Esophagus muscularis mucosa (tissue), 4 donors: ENCODE measurements at places on chromosomes 4 and X.

- DNase-seq, result no peak
Observed at GRCh38 chr4:129326571-129327460, 230.9 kb downstream of the C4orf33 start.

- no peak for DNase-seq
Observed at GRCh38 chr4:36281384-36282106, at the start of gene DTHD1. DTHD1 (plus strand) TSS chr4:36281616; CDS start chr4:36281759, 143 bp downstream.

- DNase-seq, result no peak
Observed at GRCh38 chr4:110088670-110089069, 109.7 kb downstream of the ELOVL6 start.

GRCh38 chrX:46941341-46941740 is 29.1 kb downstream of the JADE3 start:
- DNase-seq, result no peak
